Heart left ventricle (tissue), 16 donors: ENCODE measurements at places on chromosomes 5 and 9. TPM values are rescaled to one million over a fixed set of nuclear protein-coding genes. Genes with fewer than 3 reads are reported as not detected.
A peak's percentile ranks its signal among the peaks of the same experiment; 100 is the strongest.

STK32A gene
- 0.28 TPM for total RNA-seq

DNA sequence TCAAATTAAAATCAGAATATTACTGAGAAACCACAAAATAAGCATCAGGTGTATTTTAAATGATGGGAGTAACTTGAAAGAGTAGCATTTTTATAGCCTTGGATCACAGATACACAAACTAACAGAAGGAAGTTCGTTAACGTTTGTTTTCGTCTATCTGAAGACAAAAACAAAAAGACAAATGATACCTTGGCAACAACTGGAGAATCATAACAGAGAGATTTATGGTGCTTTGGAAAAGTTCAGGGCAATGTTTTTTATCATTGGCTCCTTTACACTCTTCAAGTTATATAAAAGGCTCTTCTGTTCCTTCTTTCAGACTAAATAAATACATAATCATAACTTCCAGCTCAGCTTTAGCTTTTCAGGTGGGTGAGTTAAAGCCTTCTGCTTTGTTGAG, 128.1 kb upstream of the VLDLR start:
- no peak for DNase-seq
- H3K36me3 ChIP-seq, result no peaks in the 10 kb centered on the region
- no peaks in the 10 kb centered on the region for H3K27me3 ChIP-seq
- peaks cover 58% of the 10 kb centered on the region for H3K4me1 ChIP-seq
- H3K4me3 ChIP-seq, result no peak overlapping the region

DNA sequence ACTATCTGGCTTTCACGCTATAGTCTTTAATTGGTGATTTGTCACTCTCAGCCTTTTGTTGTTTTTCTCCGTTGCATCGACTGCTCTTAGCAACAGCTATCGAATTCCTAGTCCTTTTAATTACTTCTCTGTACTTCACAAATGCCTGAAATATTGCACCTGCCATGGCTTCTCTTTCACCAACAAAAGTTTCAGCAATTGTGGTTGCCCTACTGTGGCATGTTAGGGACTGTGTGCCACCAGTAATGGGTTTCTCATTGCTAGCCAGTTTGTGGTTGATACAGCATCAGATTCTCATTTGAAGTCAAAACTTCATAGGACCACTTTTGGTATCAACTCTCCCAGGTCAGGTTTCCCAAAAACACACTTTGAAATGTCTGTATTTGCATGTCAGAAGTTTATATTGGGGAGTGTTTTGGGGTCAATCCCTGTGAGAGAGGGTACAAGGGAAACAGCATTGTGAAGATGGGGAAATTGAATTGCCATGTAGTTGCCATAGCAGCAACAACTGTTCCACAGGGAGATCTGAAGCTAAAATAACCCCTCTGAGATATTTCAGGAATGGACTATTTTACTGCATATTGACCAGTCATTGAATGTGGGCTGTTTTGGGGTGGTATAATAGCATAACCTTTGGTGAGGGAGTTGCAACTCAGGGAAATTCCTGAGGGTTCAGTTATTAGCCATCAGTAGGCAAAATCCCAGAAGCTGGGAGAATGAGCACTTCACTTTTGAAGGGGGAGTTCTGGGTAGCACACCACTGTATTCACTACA, 99.2 kb downstream of the WDR70 start:
- DNase-seq, result no peak
- no peaks in the 10 kb centered on the region for H3K36me3 ChIP-seq
- no peaks in the 10 kb centered on the region for H3K27me3 ChIP-seq
- no peak overlapping the region for H3K27ac ChIP-seq
- H3K4me3 ChIP-seq, result no peak overlapping the region

DNA sequence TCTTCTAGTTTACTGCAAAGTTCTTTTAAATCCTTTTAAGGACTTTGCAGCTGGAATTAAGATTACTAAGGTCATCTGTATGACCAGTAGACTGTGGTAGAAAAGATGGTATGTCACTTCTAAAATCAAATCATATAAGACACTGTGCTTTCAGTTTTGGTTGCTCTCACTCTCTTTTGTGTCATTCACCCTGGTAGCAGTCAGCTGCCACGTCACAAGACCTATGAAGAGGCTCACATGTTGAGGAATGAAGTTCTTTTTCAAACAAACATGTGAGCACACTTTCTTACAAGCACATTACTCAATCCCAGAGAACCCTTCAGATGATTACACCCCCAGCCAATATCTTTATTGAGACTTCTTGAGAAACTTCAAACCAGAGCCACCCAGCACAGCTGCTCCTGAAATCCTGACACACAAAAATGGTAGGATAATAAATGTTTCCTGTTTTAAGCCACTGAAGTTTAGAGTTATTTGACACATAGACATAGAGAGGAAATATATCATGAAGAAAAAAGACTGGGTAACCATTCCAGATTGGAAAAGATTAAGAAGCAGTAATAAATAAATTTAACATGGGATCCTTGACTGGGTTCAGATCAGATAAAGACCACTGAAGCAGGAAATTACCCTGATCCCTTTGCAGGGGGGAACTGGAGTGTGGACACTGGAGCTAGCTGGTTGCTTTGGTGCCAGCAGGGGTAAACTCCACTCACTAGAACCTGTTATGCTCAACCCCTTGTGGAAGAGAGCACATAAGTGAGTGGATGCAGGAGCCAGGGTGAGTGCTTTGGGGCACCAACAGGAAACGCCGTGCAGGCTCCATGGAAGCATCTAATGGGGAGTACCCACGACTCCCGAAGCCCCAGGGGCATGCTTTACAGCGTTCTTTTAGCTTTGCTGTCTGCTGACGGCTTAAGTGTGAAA, 64.1 kb downstream of the SLCO4C1 start:
- H3K4me1 ChIP-seq, result no peaks in the 10 kb centered on the region
- H3K4me3 ChIP-seq, result no peak overlapping the region
- no peaks in the 10 kb centered on the region for H3K36me3 ChIP-seq
- H3K27me3 ChIP-seq, result no peaks in the 10 kb centered on the region

- H3K4me1 ChIP-seq, result no peaks in the 10 kb centered on the region
- DNase-seq, result no peak
- H3K27me3 ChIP-seq, result no peaks in the 10 kb centered on the region
- H3K36me3 ChIP-seq, result no peaks in the 10 kb centered on the region
- H3K27ac ChIP-seq, result no peak overlapping the region
Observed at GRCh38 chr9:93750045-93750444, 173.7 kb downstream of the PHF2 start.

ZNF454 gene
- total RNA-seq, result 3.4 TPM

DNA sequence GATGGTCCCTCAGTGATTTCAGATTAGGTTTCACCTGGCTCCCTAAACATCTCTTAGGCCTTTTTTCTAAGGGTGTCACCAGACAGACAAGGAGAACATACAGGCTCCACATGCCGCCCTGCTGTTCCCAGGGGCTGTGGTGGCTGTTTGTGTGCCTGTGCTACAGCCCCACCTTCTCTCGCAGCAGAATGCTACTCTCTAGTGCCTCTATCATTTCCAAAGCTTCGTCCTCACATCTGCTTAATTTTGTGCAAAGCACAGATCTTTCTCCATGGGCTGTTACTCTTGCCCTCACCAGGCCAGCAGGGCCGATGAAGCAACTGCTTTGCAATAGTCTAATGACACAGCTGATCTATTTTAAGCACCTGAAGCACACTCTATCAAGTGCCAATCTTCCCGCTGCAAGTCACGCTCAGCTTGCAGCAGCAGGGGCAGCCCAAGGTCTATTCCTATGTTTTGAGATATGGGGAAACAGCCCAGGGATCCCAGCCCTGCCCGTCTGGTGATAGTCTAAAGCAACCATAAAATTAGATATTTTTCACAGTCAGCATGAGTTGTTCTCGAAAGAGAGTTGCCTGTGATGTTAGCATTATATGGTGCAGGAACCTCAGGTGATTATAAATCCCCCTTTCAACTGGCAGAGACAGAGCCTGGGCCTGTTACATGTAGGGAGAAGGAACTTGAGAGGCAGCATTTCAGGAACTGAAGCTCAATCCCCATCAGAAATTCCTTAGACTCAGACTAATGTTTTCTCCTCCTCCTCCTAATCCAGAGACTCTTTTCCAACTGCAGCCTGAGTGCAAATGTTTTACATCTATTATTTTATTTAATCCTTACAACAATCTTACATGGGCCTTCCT, 12.7 kb downstream of the ABLIM3 start:
- no peaks in the 10 kb centered on the region for H3K36me3 ChIP-seq
- H3K4me1 ChIP-seq, result peaks cover 73% of the 10 kb centered on the region
- peak overlapping the region; percentile 96 for H3K27ac ChIP-seq
- no peak overlapping the region for H3K4me3 ChIP-seq
- peak; percentile 60 for DNase-seq

THBS4 gene
- 57.6 TPM for total RNA-seq

DNA sequence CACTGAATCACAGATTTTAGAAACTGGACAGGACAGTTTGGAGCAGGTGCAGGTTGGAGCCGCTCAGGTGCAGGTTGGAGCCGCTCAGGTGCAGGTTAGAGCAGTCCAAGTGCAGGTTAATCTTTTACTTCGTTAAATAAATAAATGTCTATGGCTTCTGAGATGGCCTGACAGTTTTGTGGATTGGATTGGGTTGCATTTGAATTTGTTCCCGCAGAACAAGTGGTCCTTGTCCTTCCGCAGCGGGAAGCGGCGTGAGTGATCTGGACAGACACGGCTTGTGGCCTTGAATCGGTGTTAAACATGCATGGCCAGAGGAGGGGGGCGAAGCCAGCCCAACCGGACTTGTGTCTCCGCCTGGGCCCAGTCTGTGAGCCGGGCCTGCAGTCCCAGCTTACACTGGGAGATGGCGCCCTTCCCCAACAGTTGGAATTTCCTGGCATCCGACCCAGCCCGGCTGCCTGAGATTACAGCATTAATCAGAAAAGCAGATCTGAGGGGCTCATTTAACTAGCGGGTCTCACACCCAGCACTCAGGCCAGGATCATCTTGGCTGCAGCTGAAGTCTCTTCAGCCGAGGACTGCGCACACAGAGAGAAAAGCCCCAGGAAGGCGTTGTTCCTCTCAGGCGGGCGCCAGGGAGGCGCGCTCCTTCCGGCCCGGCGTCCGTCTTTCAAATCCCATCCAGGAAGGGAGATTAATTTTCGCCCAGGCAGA, 1.5 kb upstream of the OLFM1 start:
- peak overlapping the region; percentile 6 for H3K27ac ChIP-seq
- H3K4me3 ChIP-seq, result peak overlapping the region; percentile 58
- peaks cover 29% of the 10 kb centered on the region for H3K4me1 ChIP-seq
- H3K36me3 ChIP-seq, result no peaks in the 10 kb centered on the region

GRCh38 chr5:14200312-14200990, 57.3 kb downstream of the TRIO start:
- H3K36me3 ChIP-seq, result no peaks in the 10 kb centered on the region
- peaks cover 81% of the 10 kb centered on the region for H3K4me1 ChIP-seq
- no peaks in the 10 kb centered on the region for H3K27me3 ChIP-seq
- DNase-seq, result no peak

PCBD2 gene
- total RNA-seq, result 19.7 TPM

DNA sequence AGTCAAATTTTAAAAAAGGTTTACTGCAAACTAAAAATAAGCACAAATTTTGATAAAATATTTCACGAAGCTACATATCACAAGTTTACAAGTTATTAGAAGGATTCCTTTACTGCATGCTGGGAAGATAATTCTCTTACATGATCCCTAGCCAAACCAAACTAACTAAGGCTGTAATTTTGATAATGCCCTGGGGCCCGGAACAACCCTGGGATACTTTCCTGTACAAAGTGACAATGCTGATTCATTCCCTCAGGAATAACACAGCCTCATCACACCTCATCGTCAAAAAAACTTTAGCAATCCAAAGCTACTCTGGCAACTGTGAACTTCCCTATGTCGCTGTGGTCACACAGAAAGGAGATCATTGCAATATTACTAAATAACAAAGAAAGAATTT, 402.9 kb downstream of the RAB3C start:
- no peak for DNase-seq
- H3K27ac ChIP-seq, result no peak overlapping the region
- H3K4me3 ChIP-seq, result no peak overlapping the region
- no peaks in the 10 kb centered on the region for H3K27me3 ChIP-seq

GRCh38 chr5:142587354-142587965, 98.4 kb downstream of the FGF1 start:
- no peaks in the 10 kb centered on the region for H3K36me3 ChIP-seq
- no peaks in the 10 kb centered on the region for H3K4me1 ChIP-seq
- no peak overlapping the region for H3K4me3 ChIP-seq
- H3K27me3 ChIP-seq, result no peaks in the 10 kb centered on the region

PTPN3 gene
- 52.3 TPM for total RNA-seq

GRCh38 chr5:115709585-115709984, 83.7 kb upstream of the TMED7 start:
- no peaks in the 10 kb centered on the region for H3K27me3 ChIP-seq
- H3K36me3 ChIP-seq, result no peaks in the 10 kb centered on the region
- DNase-seq, result no peak
- no peak overlapping the region for H3K27ac ChIP-seq

DNA sequence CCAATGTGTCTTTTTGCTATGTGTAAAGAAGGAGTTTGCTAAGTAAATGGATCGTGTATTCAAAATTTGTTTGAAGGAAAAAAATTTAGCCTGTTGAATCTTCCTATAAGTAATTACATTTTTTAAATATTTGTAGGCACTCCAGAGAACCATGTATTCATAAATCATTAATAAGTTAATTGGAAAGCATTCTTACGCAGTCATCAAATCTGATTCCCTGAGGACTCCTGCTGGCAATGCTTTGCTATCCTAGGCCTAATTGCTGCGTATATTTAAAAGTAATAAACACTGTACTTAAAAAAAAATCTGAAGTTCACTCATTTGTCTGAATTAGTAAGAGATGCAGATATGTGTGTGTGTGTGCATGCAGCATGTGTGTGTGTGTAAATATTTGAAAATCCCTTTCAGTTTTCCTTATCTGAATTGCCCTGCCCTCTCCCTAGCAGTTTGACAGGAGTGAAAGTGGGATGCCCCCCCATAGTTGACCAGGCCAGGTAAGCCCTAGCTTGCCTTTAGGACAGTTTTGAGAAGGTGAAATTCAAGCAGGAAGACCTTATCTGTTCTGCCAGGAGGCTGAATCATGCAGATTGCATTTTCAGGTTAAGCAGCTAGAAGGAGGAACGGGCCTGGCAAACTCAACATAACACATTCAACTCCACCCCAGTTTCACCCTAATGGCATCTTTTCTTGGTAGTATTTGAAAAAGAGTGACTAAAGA, 81.2 kb upstream of the DNAH5 start:
- H3K36me3 ChIP-seq, result no peaks in the 10 kb centered on the region
- no peak overlapping the region for H3K27ac ChIP-seq
- DNase-seq, result no peak
- H3K4me3 ChIP-seq, result no peak overlapping the region
- no peaks in the 10 kb centered on the region for H3K27me3 ChIP-seq

DNA sequence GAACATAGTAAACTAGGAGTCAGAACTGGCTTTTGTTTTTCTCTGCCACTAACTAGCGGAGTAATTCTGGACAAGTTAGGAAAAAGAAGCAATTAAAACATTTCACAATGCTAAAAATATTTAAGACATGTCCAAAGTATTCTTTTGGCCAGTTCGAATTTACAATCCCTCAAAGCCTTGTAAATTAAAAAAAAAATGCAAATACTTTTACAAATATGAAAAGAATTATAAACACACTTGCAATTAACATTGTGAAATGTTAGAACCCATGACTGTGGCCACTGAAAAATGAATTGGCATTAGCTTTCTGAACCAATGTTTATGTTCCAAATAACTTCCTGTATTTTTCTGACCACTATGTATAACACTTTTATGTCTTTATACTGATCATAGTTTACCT, 2.2 kb downstream of the RAD1 start:
- no peak overlapping the region for H3K4me3 ChIP-seq
- no peak overlapping the region for H3K27ac ChIP-seq
- no peak for DNase-seq
- H3K36me3 ChIP-seq, result peaks cover 7% of the 10 kb centered on the region
- no peaks in the 10 kb centered on the region for H3K27me3 ChIP-seq
